ENCODE measurements at places on chromosomes 13 and 19. TPM values are rescaled to one million over a fixed set of nuclear protein-coding genes. Genes with fewer than 3 reads are reported as not detected.

Gene FUT1
- 0.09 TPM for polyA plus RNA-seq

- peak; percentile 50 for DNase-seq
These were observed 17.7 kb downstream of the RFX2 start for GRCh38 chr19:6092329-6093286.

GRCh38 chr13:109810761-109811510 lies 24.6 kb upstream of the IRS2 start:
- DNase-seq: no peak

DNA sequence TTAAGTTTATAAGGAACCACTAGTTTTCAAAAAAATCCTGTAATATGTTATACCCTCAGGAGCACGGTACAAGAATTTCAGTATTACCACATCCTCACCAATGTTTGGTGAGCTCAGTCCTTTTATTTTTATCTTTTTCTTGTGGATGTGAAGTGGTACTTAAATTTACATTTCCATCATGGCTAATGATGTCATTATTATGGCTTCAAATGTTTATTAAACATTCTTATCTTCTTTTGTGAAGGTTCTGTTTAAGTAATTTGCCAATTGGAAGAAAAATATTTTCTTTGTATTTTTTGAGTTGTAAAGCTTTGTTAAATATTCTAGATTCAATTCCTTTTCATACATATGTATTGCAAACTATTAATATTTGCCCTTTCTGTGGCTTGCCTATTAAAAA lies 291.0 kb downstream of the ENOX1 start:
- no peak for DNase-seq

DNA sequence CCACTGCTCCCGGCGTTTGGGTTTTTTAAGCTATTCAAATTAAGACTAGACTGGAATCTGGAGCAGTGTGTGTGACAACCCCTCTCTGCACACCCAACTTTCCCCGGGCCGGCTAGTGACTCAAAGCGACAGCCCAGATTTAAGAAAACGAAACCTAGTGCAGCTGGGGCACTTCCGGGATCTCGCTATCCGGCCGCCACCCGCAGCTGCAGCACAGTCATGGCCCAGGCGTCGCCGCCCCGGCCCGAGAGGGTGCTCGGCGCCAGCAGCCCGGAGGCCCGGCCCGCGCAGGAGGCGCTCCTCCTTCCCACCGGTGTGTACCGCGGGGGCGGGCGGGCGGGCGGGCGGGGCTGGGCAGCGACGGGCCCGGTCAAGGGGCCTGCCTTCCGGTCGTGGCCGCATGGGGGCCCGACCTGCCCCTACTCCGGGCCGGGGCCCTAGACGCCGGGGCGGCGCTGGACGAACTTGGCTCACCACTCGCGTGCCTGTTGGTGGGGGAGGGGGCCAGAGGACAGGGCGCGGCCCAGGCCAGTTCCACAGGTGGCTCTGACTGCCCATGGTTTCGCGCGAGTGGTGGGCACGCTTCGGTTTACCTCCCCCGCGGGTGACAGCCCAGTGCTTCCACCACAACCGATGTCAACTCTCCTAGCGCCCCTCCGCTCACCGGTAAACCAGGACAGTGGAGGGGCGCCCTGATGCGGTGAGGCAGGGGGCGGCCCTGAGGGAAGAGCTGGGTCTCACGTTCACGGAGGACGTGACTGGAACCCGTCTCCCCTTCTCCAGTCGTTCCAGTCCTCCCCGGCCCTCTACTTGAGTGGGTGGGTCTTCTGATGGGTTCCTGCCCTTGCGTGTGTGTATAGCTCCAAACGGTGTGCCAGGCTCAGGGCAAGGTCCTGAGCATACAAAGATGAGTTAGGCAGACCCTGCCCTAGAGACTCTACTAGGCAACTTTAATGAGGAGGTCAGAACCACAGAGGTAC lies at the start of gene PHF11:
TSS of gene PHF11 (plus strand) at position 171 of the 980 bp plus-strand sequence. CDS start at position 220, 49 bp downstream.
- peak; percentile 56 for DNase-seq

DNA sequence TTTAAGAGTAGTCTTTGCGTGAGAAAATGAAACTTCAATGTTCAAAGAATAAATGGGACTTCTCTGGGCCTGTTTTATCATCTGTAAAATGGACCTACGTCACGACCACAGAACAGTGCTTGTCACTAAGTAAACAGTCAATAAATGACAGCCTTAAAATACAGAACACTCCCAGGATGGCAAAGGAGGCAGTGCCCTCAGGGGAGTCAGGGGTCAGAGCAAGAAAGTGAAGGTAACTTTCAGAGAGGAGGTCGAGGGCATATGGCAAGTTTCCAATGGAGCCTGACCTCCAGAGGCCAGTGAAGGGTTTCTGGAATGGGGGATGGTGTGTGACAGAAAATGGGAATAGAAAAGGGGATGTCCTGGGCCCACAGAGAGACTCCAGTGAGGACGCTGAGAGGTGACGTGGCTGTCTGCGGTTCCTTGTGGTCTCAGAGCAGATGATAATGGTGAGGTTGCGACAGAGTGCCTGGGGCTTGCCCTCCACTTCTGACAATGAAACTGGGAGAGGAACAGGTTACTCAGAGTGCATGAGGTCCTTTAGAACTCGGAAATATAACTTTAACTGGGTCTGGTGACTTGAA lies 91.8 kb downstream of the UBL3 start:
- no peak for DNase-seq

DNA sequence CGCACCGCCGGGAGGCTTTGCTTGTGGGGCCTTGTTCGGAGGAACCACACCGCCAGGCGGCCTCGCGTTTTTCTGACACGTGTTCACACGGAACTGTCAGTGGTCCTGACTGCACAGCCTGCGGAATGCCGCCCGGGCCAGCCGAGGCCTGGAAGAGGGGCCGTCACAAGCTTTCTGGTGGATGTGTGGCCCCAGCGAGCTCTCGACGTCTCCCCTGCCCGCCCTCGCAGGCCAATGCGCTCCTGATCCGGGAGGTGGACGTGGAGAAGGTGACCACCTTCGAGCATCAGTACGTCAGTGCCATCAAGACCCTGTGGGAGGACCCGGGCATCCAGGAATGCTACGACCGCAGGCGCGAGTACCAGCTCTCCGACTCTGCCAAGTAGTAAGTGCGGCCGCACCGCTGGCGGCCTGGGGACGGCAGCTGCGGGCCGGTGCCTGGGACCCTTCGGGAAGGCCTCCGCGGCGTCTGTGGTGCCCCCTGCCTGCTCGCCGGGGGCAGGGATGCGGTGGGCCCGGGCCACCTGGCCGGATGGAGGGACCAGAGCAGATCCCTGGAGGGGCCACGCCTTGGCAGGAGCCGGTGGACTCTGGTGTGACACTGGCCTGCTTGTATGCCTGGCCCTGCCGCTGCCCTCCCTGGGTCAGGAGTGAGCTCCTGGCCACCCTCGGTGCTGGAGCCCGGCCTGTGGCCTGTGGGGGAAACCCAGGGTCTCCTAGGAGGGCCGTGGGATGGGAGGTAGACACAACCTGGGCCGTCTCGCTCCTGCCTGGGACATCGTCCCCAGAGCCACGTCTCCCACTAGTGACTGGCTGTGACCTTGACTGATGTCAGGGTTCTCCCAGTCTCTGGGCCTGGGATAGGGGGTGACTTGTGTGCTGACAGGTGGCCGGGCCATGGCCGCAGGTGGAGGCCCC lies 19.2 kb downstream of the GNA11 start:
- no peak for DNase-seq
